Iris pigment epithelial cell (primary cell): ENCODE measurements at places on chromosomes 6 and 20.

DNA sequence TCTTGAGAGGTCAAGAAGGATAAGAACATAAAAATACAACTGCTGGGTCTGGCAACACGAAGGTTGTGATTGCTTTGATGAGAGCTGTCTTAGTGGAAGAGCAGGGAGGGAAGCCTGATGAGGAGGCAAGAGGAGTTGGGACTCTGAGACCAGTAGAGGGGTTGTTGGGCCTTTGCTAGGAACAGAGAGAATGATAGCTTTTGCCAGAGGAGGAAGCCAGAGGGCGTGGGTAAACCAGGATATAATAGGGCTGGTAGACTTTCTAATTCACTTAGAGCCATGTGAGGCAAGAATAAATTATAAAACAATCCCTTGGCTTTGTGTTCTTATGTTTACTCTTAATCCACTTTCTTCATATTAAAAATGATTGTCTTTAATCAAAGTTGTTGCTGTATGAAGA is 78.6 kb downstream of the RCAN2 start:
- DNase-seq, result no peak

DNA sequence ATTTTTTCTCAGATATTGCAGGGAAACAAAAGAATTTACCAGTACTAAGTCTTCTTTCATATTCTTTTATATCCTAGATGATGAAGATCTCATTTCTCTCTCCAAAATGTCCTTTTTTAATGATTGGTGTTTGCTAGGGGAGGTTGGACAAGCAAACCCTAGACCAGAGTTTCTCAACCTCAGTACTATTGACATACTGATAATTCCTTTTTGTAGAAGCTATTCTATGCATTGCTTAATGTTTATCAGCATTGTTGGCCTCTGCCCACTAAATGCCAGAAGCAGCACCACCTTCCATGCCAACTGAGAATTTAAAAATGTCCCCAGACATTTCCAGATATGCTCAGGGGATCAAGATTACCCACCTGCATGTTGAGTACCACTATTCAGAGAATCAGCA is 14.4 kb upstream of the TFAP2B start:
- DNase-seq, result no peak

DNA sequence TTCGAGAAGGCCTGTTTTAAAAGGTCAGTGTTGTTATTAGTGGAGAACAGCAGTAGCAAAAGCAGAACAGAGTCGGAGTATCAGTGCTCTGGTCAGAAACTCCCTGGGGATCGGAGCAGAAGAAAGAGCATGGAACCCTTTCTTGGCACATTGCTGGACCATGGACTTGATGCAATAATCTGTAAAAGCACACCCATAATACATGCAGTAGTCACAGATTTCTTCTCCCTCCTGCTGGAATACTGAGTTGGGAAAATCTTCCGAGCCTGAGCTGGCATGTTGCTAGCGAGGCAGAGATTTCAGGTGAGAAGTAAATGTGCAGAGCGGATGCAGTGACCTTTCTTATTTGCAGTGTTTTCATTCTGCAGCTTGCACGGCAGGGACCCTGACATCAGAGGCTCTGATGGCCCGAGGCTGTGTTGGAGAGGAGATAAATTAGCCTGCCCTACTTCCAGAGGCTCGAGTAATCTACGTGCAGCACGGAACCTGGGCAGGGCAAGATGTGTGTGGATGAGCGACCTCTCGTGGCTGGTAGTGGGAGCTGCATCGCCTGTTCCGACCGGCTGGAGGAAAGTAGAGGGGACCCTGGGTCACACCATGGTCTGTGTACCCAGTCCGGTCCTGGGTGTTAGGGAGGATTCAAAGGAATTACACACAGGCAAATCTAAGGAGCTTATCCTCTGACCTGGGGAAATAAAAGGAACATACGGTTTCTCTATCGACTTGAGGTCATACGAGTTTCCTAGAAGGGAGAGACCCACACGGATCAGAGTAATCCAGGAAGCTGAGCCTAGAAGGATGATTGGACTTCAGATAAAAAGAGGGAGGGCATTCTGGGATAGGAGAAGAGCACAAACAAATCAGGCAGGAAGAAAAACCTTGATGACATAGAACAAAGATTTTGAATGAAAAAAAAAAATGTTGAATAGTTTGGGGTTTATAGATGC is 137.0 kb upstream of the STMND1 start:
- DNase-seq, result peak; percentile 73

DNA sequence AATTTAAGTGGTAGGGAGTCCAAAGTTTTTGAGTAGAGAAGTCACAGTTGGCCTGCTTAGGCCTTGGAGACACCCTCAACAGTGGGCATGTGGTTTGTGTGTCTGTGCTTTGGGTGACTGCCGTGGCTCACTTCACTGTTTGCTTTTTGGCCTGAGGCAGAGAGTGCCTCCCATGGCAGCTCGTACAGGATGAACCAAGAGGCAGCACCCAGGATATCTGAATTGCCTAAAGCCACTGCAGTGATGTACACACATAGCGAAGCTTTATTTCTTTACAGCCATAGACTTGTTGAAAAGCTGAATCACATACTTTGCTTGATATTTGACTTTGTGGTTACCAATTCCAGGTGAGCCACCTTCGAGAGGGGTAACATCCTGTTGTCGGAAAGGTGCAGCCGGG is 21.6 kb downstream of the RREB1 start:
- no peak for DNase-seq

DNA sequence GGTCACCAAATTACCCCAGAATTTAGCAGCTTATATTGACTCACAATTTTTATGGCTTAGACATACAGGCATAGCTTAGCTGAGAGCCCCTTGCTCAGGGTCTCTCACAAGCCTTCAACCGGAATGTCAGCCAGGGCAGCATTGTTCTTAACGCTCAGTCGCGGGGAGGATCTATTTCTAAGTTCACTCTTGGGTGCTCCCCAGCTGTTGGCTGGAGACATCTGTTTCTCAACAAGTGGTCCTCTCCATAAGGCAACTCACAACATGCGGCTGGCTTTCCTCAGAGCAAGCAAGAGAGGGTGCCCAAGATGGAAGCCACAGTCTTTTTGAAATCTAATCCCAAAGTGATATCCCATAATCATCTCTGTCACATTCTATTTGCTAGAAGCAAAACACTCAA is 46.6 kb downstream of the SLX4IP start:
- DNase-seq, result no peak
